ENCODE measurements at places on chromosomes 13 and 19.

DNA sequence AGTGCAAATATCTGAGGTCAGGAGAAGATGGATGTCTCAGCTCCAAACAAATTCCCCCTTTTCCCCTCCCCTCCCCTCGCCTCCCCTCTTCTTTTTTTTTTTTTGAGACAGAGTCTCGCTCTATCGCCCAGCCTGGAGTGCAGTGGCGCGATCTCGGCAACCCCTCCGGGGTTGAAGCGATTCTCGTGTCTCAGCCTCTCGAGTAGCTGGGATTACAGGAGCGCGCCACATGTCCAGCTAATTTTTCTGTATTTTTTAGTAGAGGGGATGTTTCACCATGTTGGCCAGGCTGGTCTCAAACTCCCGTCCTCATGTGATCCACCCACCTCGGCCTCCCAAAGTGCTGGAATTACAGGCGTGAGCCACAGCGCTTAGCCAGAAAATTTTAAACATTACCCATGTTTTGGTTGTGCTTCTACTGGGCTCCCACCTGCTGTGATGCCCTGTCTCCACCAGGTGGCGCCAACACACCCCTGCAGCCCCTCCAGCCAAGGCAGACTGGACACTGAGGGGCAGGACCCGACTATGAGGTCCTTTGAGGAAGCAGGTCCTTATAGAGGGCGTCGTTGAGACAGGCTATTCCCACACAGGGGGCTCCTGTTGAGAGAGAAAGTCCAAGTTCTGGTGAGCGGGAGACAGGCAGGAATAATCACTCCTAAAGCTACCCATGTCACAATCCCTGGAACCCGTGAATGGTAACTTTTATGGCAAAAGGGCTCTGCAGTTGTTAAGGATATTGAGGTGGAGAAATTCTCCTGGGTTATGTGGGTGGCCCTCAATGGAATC, 6.3 kb downstream of the ERICH4 start:
- DNase-seq: peak; percentile 64

- no peak for DNase-seq
These were observed 842.7 kb upstream of the SLC10A2 start for GRCh38 chr13:103908911-103909310.

DNA sequence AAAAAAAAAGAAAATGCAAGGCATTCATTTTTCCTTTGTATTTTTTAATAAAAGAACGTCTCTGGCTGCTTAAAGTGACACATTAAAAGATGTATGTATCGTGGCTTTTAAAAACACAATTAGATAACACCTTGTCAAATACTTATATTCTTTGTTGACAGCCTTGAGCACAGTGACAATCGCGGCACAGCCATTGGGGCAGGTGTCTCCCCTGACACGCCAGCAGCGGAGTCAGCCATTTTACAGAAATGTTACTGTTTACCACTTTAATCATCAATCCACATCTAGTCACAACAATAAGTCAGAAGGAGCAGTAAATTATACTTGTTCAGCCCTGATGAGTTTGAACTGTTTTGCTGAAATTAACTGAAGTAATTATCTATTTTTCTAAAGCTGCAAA, 224.1 kb downstream of the ZNF536 start:
- no peak for DNase-seq

DNA sequence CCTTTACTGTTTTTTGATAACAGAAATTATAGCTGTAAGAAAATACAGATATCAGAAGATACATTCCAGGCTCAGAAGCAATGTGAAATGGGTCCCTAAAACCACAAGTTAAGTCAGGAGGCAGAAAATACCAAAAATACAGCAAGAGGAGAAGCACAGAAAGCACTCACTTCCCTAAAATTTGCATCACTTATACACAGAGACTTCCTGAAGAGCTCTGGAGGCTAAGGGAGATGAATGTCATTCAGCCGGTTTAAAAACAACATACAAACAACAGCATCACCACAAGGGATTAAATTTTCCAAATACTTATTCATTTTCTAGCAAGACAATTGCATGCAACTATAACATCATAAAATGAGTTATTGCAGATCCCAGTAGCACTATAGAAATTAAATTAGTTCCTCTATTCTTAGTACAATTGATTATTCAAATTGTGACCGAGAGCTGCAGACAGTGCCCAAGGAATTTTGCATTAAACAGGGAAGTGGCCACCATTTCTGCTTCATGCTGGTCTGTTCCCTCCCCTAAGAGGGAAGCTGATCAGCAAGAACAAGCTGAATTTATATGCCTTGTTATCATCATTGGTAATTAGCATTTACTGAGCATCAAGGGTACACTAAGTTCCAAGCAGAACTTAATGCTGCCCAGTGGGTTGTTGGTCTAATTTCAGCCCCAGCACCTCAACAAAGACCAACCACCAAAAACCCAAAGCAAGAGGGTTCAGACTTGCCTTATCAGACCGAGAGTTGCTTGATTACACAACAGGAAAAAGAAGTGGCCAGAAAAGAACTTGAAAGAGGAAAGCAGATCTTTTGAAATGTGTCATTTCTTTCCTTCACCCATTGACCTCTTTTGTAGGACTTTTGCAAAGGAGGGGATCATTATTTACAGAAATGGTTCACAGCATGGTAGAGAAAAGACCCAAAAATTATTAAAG, 140.7 kb downstream of the KCTD12 start:
- DNase-seq: no peak

GRCh38 chr13:107842562-107843180, 372.7 kb downstream of the LIG4 start:
- no peak for DNase-seq

DNA sequence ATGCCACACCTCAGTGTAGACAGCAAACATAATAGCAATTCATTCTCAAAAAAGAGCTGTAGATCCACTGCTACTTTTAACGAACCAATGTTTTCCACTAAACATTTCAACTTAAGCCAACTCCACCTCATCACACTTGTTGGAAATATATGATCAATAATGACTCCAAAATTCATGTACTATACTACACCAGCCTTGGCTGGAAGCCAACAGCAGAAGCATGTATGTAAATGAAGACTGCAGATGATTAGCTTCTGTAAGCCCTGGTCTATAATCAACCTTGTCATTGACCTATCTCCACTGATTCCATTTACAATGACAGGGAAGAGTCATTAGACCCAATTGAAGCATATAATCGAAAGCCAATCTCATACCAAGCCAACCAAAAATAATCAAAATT, 71.7 kb downstream of the STK24 start:
- no peak for DNase-seq

DNA sequence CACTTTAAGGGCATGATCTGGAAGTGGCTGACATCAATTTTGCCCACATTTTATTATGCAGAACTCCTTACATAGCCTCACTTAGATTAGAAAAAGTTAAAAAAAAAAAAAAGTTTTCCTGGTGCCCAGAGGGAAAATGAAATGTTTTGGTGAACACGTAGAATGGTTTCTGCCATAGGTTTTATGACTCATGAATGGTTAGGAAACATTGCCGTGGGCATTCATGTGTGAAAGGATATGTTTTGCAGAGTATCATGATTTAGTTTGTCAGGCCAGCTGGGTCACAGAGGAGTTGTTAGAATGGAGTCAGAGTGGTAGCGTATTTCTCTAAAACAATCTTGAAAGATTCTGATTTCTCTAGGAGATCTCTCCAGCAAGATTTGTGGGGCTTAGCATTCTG, 133.8 kb downstream of the MRPL57 start:
- no peak for DNase-seq

DNA sequence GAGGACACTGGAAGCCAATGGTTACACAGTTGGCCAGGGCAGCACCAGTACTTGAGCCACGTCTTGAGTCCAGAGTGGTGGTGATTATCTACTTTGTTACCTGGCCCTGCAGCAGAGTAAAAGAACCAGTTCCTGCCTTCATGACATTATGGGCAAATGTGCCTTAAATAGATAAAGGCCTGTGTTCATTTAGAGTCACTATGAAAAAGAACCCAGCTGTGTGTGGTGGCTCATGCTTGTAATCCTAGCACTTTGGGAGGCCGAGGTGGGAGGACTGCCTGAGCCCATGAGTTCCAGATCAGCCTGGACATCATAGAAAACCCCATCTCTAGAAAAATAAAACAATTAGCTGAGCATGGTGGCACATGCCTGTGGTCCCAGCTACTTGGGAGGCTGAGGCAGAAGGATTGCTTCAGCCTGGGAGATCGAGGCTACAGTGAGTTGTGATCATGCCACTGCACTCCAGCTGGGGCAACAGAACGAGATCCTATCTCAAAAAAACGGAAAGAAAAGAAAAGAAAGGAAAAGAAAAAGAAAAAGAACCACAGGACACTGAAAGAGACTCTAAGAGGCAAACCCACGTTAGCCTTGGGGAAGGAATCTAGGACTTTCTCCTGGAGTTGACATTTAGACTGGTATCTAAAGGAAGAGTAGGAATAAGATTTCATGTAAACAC, 3.4 kb upstream of the IRF2BP1 start:
- no peak for DNase-seq

DNA sequence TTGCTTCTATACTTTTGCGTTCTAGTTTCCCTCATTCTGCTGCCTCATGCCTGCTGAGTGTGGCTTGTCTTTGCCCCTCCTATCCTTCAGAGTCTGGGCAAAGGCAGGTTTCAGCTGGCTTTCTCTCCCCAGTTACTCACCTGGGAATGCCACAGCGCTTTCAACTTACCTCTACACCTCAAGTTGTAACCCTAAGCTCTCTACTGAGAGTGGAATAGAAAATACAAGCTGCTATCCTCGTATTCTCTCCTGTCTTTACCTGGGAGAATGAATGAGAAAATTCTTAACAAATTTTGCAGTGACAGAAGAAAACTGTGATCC, 316.3 kb upstream of the KLF12 start:
- DNase-seq: no peak

- DNase-seq: no peak
These were observed at the start of gene C19orf33 for GRCh38 chr19:38303517-38304351. Gene C19orf33 (plus strand): TSS chr19:38304251. CDS start chr19:38304262, 11 bp downstream.

- DNase-seq: no peak
These were observed 4.6 kb upstream of the FOSB start for GRCh38 chr19:45463241-45463640.

DNA sequence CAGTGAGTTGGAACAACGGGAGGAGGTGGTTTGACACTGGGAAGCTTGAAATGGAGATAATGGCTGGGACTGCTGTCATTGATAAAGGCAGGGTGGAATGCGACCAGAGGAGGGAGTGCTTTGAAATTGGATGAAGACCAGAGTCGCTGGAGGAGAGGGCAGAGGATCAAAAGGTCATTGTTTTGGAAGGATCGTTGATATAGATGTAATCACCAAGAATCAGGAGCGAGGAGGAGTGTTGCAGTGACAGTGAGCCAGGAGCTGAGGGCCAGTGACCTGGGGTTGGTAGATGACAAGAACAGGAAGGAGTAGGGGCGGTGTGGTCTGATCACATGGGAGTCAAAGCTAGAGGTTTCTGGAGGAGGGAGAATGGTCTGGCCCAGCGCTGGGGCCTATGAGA, 25.3 kb downstream of the TM9SF2 start:
- DNase-seq: no peak

DNA sequence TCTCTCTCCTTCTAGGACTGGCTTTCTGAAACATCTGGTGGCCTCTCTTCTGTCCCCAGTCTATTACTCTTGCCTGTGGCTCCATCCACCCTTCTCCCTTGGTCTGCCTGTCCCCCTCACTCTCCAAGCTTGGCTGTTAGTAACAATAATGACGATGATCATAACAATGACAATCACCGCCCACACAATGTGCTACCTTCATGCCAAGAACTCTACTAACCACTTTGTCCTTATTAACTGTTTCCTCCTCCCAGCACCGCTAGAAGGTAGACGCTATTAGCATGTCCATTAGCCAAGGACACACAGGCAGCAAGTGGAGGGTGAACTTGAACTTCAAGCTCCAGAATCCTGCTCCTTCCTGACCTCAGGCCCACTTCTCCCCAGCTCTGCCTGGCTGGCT, 2.7 kb downstream of the GYS1 start:
- peak; percentile 27 for DNase-seq

DNA sequence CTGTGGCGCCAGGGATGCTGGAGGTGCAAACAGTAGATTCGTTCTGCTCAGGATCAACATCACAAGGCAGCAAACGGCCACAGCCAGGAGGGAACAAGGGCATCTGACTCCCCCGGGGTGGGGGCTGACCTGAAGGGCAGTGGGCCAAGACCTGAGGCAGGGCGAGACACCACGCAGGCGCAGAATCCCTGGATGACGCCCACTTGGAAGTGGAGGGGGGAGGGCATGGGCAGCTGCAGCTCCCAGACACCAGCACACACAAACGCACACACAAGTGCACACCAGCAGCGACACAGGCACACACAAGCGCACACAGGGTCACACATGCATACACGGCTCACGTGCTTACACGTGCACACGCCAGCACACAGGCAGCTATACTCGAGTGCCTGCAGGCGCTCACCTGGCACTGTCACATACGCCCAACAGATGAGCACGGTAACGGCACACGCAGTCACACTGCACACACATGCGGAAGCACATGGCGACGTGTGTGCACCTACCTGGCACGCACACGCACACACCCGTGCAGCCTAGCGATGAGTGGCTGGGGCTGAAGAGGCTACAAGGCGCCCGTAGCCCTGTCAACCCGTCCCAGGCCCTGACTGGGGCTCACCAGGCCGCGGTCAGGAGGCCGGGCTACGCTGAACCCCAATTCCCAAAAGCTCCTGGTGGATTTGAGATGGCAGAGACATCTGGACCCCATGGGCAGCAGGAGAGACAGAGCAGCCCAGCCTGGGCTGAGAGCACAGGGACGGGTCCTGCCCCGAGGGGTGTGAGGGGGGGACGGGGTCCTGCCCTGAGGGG, 5.5 kb downstream of the C2CD4C start:
- DNase-seq: no peak

All from fibroblast of mammary gland (primary cell).